ENCODE measurements at places on chromosomes 3 and 15. TPM values are rescaled to one million over a fixed set of nuclear protein-coding genes. Genes with fewer than 3 reads are reported as not detected.

The CD276 gene
- total RNA-seq = 20.5 TPM

The PODXL2 gene
- total RNA-seq = 1.5 TPM

The THSD4 gene
- 19.5 TPM for total RNA-seq

The EDC3 gene
- total RNA-seq = 13.4 TPM

- DNase-seq = no peak
These were observed 604.8 kb downstream of the MECOM start for GRCh38 chr3:169058681-169059080.

- DNase-seq = no peak
These were observed 8.8 kb downstream of the GPR87 start for GRCh38 chr3:151307583-151308488.

- DNase-seq = no peak
These were observed 59.9 kb downstream of the GPR176 start for GRCh38 chr15:39860200-39860599.

GRCh38 chr15:87731630-87732029 is 524.9 kb downstream of the NTRK3 start:
- DNase-seq = no peak

GRCh38 chr3:47244531-47245100 is 38.0 kb downstream of the KIF9 start:
- DNase-seq = no peak

GRCh38 chr3:27623085-27623753 is 98.9 kb downstream of the EOMES start:
- DNase-seq = no peak

GRCh38 chr3:190596349-190597285 is 82.7 kb downstream of the IL1RAP start:
- DNase-seq = no peak

GRCh38 chr3:27840807-27841594 is 118.9 kb upstream of the EOMES start:
- no peak for DNase-seq

DNA sequence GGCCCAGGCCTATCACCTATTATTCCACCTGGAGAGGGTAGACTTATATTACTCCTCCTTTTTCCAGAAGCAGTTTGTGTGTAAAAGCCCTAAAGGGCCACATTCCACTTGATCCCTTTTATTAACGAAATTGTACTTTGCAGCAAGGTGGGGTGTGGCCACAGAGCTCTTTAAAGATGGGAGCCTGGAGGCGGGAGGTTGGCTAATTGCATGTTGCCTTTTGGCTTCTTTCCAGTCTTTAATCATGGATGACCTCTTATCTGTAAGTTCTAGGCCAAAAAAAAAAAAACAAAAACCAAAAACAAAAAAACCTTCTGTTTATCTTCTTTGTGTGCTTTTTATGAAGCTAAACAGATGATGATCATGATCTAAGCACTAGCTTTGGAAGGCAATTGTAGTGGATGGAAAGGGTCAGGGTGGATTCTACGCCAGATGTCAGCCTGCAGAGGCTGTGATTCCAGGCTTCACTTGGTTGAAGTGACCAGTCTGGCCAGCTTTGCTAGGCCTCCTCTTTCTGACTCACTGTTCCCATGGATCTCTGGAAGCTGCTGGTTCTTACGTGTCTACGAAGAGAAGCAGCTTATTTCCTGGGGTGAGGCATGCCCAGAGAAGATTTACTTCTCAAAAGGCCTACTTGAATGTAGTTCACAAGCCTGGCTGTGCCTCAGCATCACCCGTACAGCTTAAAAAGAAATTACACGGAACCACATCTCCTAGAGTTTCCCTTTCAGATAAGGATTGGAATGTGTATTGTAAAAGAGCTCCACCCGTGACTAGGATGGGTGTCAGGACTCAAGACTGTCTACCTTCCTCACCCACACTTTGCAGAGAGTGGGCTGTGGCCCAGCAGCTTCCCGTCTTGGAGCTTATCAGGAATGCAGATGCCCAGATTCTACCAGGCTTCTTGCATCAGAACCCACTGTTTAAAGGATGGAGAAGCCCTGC is 330.9 kb upstream of the C2CD4B start:
- DNase-seq = no peak

The ARNT2 gene
- 0.45 TPM for total RNA-seq

The CLDN11 gene
- total RNA-seq = 1.5 TPM

GRCh38 chr15:72967811-72968530 is 84.3 kb upstream of the NEO1 start:
- DNase-seq = no peak

- DNase-seq = no peak
These were observed 26.1 kb downstream of the GOLGA6L2 start for GRCh38 chr15:23420806-23421575.

The CSPG4 gene
- total RNA-seq = 0.23 TPM

The STAC gene
- total RNA-seq = 0.65 TPM

- no peak for DNase-seq
These were observed 2.1 kb downstream of the TLE3 start for GRCh38 chr15:70095408-70096214.

GRCh38 chr3:102095383-102095782 is 246.1 kb downstream of the NFKBIZ start:
- DNase-seq = no peak

GRCh38 chr3:133540896-133541674 is 32.4 kb upstream of the CDV3 start:
- no peak for DNase-seq

The VPS39 gene
- 21.4 TPM for total RNA-seq

The RNF7 gene
- total RNA-seq = 33.0 TPM

GRCh38 chr15:99496302-99496629 is 69.5 kb upstream of the MEF2A start:
- no peak for DNase-seq

DNA sequence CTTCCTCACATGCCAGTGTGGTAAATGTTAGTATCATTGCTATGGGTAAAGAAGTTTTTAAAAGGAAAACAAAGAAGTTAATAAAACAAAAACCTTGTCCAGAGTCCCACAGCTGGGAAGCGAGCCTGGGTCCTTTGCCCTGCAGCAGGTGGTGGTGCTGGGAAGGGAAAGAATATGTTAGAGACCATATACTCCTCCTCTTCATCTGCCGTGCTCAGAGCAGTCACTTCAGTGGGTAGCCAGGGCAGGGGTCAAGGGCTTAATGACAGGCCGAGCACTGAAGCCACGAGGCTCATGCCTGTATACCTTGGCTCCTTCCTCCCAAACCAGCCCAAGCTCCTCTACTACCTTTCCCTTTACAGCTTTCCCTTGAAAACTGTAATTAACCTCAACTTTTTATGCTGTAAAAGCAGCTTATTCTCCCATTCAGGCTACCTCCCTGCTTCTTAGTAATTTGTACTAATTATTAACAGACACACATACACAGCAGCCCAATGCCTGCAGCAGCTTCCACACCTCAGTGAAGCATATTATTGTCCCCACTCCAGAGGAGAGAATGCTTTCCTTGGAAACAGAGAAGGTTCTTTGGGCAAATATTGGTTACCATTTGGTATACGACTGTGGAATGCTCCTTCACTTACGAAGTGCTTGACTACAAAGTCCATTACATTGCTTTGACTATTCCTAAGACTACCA is 362.1 kb downstream of the EPHB1 start:
- DNase-seq = peak; percentile 76

GRCh38 chr3:15116032-15116669 is 17.2 kb upstream of the RBSN start:
- DNase-seq = no peak

DNA sequence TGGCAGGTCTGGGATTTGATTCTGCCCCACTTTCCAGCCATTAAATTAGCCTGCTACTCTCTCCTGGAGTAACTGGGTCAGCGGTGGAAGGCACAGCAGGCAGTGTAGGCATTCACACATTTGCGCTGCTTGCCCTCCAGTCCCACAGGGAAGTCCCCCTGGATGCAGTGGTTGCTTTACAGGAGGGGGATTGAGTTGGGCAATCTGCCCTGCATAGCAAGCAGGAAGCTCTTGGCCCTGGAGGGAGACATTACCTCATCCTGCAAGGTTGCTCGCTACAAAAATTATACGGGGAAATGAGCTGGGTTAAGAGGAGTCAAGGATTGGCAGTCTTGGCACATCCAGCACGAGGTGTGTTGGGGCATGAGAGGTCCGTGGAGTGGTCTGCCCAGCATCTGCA is 14.8 kb downstream of the MCM2 start:
- DNase-seq = no peak

Data from left lobe of liver (tissue), 2 donors.